ENCODE measurements at places on chromosomes 5 and 9. TPM values are rescaled to one million over a fixed set of nuclear protein-coding genes. Genes with fewer than 3 reads are reported as not detected.

GRCh38 chr9:136847088-136847825 is 2.0 kb upstream of the PHPT1 start:
- peak; percentile 74 for DNase-seq

GRCh38 chr9:121613009-121613752 is 38.3 kb upstream of the DAB2IP start:
- DNase-seq: no peak

- DNase-seq: no peak
Measured at GRCh38 chr5:53261245-53261644, 151.7 kb upstream of the MOCS2 start.

DNA sequence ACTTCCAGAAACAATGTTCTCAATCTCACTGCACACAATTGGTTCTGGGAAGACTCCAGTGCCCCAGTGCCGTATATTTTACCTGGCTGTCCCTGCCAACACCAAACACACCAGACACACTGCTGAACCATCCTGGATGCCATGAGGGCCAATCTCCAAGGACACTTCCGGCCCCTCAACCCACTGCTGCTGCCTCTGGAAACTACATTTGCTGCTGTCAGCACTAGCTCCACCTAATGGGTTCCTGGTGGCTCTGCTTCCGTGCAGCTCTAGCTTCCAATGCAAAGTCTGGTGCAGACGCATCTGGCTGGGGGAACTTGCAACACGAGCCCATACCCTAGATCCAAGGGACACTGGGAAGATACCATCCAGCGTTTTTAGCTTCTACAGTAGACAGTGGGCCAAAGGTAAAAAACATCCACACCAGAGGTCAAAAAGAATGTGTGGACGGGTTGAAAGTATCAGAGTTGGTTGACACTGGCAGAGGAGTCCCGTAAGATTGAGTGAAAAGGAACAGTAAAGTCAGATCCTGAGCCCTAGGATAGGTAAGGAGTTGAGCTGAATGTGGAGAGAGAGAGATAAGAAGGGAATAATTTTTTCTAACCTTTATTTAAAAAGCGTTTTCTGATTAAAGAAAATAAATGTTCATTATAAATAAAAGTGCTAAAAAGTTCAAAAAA is 99.7 kb upstream of the KIF2A start:
- peak; percentile 45 for DNase-seq

The SLC46A2 gene
- total RNA-seq: not detected

GRCh38 chr9:127064335-127064734 is 58.1 kb downstream of the ANGPTL2 start:
- no peak for DNase-seq
